Adrenal gland (tissue), 19 donors: ENCODE measurements at places on chromosomes 4 and X.

DNA sequence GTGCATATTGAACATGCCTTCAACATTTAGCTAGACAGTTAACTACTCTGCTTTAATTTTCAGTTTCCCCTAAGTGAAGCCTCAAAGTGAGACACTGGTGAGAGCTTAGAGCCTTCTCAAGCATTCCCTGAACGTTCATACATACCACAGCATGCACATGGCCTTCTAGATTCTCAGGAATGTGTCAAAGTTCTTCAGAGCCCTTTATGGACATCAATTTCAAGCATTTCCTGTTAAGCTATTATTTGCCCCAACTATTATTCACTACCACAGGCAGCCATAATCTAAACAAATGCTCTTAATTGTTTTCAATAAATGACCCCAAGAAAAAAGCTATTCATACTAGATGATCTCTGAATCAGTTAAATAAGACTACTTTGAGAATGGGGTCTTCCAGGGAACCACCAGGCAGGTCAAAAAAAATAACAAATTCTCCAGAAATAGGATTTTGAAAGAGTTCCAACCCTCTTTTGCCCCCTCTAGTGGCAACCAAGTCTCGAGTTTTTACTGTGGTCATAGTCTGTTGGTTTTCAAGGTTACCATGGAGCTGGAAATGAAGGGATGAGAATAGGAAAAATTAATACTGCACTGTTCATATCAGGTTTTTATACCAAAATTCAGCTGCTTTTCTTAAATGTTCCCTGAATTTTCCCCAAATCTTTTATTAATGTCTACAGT is 235.4 kb downstream of the RAB28 start:
- H3K27me3 ChIP-seq, result no peaks in the 10 kb centered on the region
- DNase-seq, result no peak
- H3K27ac ChIP-seq, result no peak overlapping the region
- no peak overlapping the region for H3K4me3 ChIP-seq
- no peaks in the 10 kb centered on the region for H3K36me3 ChIP-seq
- no peaks in the 10 kb centered on the region for H3K4me1 ChIP-seq

GRCh38 chr4:71777891-71778290 is 6.0 kb downstream of the GC start:
- no peaks in the 10 kb centered on the region for H3K27me3 ChIP-seq
- H3K4me3 ChIP-seq, result no peak overlapping the region
- H3K4me1 ChIP-seq, result no peaks in the 10 kb centered on the region
- DNase-seq, result no peak

- peak; percentile 85 for DNase-seq
- H3K4me1 ChIP-seq, result peaks cover 4% of the 10 kb centered on the region
- H3K36me3 ChIP-seq, result no peaks in the 10 kb centered on the region
These were observed at the start of gene LONRF3 for GRCh38 chrX:118974088-118974907. Gene LONRF3 (plus strand): TSS chrX:118974618. CDS start chrX:118974781, 163 bp downstream.

DNA sequence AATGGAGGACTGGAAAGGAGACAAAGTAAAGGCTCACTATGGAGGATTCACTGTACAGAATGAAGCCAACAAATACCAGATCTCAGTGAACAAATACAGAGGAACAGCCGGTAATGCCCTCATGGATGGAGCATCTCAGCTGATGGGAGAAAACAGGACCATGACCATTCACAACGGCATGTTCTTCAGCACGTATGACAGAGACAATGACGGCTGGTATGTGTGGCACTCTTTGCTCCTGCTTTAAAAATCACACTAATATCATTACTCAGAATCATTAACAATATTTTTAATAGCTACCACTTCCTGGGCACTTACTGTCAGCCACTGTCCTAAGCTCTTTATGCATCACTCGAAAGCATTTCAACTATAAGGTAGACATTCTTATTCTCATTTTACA is 6.8 kb downstream of the FGB start:
- no peaks in the 10 kb centered on the region for H3K27me3 ChIP-seq
- no peak overlapping the region for H3K27ac ChIP-seq
- H3K4me3 ChIP-seq, result no peak overlapping the region
- DNase-seq, result no peak

DNA sequence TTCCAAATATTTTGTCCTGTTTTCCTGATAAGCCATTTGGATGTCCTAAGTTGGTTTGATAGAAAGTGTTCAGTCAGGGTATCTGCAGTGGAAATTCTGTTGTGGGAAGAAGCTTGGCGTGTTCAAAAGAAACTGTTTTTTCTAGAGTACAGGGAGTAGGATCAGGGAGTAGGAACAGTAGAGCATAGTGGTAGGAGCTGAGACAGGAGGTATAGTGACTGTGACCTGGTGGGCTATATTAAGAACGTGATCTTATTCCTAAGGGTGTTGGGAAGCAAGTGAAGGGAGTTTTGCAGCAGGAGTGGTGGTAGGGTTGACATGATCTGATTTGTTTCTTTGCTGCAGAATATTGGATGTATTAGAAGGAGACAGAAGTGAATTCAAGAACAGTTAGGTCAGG is 348.2 kb downstream of the BMPR1B start:
- H3K4me3 ChIP-seq, result no peak overlapping the region
- no peak overlapping the region for H3K27ac ChIP-seq
- no peaks in the 10 kb centered on the region for H3K27me3 ChIP-seq
- no peaks in the 10 kb centered on the region for H3K36me3 ChIP-seq
- H3K4me1 ChIP-seq, result no peaks in the 10 kb centered on the region
